Activated T-cell treated with anti-CD3 and anti-CD28 coated beads for 48 hours (primary cell): ENCODE measurements at places on chromosomes 12 and 14.

GRCh38 chr12:32548691-32549281 lies 130.3 kb upstream of the DNM1L start:
- no peak for DNase-seq

GRCh38 chr12:110684312-110684836 lies 4.5 kb downstream of the HVCN1 start:
- no peak for DNase-seq

DNA sequence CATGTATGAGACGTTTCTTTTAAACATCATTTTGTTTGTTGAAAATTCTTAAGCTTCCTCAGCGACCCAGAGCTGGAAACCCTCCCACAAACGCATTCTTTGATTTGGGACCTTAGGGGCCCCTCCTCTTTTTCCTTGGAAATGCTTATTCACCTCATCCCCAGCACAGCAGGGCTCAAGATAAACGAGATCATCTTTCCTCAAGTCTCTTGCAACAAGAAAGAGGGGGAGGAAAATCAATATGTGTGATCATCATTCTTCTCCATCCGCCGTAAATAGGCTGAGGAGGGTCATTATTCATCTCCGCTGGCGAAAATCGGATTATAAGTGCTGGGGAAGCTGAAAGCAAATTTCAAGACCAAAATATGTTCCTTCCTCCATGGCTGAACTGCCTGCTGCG lies 1415.2 kb downstream of the AACS start:
- DNase-seq = no peak

- no peak for DNase-seq
Observed at GRCh38 chr14:34522496-34522895, 17.0 kb downstream of the EAPP start.

GRCh38 chr12:2477009-2477766 lies 317.6 kb upstream of the FKBP4 start:
- no peak for DNase-seq

DNA sequence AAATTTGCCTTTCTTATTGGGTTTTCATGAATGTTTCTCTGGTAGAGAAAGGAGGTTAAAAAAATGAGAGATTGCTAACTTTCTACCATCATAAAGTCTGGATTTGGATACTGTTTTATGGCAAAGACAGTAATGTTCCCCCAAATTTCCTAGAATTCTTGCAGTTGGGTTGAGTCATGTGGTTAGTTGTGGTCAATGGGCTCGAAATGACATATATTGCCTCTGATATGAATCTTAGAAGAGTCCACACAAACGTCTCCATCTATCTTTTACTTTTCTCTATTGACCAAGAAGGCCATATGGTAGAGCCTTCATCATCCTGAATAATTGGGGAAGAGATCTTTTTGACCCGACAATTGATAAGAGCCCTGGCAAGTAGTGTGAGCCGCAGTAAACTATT lies 119.5 kb upstream of the PMCH start:
- DNase-seq = no peak

DNA sequence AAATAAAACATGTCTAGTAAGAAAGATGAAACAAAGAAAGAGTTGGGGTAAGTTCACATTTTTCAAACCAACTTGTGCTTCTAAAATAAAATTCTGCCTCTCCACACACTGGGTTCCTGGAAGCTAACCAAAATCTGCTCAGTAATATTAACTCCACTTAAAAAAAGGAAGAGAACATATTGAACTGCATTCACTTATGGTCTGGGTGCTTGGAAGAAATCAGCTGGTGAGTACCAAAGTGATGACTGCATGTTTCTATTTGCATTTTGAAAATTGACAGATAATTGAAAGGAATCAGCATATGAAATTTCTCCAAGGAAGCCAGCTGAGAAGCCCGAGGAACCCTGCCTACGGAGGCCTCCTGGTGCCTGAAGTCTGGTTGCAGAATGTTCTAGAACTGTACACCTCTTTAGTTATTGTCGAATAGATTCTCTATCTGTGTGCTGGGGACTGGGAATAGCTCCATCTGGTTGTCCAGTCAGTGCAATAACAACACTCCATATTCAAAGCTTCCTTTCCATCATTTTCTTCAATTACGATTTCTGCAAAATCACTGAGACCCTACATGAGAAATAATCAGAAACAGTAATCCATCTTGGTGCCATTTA lies 836.1 kb downstream of the VRK1 start:
- no peak for DNase-seq

DNA sequence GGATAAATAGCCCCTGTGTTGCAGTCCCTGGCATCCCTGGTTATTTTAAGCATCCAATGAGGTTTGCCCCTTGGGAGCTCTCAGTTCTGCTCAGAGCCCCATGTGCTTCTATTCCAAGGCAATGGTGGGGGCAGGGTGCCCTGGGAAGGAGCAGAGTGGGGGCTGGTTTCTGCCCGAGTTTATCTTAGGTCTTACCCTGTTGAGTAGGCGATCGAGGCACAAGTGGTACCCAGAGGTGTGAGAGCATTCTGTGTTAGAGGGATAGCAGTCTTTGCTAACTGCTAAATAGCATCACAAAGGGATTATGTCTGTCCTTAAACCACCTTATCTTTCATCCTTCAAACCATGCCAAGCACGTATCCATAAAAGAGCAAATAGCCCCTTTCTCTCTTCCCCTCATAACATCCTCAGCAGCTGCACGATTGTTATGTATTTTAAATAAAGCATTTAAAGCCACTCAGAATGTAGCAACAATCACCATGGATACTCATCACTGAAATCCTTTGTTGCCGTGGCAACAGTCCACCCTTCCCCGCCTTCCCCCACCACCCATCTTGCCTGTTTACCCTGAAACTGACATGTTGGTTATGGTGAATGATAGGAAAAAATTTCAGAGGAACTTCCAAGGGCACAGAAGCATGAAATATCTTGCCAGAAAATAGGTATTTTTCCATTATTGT lies 139.3 kb downstream of the PTPN11 start:
- no peak for DNase-seq

DNA sequence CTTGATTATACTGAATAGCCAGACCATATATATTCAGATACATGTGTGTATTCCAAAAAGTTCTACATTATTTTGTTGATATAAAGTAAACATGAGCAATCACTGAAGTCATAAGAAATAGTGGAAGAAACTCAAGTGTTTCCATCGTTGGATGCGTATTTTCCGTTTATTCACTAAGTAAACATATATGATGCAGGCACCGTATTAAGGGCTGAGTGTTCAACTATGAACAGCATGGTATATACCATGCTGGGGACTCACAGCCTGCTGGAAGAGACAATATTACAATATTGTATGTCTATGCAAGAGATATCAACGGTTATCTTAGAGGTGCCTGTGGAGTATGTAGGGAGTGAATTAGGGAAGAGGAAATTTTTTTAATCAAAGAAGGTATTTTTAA lies 1.2 kb downstream of the PYROXD1 start:
- no peak for DNase-seq
